Urinary bladder (tissue), 4 donors: ENCODE measurements at places on chromosomes 4 and X. TPM values are rescaled to one million over a fixed set of nuclear protein-coding genes. Genes with fewer than 3 reads are reported as not detected.

ANOS1 gene
- 20.2 TPM for total RNA-seq

MTTP gene
- 0.95 TPM for total RNA-seq

XKRX gene
- total RNA-seq, result 0.63 TPM

DNA sequence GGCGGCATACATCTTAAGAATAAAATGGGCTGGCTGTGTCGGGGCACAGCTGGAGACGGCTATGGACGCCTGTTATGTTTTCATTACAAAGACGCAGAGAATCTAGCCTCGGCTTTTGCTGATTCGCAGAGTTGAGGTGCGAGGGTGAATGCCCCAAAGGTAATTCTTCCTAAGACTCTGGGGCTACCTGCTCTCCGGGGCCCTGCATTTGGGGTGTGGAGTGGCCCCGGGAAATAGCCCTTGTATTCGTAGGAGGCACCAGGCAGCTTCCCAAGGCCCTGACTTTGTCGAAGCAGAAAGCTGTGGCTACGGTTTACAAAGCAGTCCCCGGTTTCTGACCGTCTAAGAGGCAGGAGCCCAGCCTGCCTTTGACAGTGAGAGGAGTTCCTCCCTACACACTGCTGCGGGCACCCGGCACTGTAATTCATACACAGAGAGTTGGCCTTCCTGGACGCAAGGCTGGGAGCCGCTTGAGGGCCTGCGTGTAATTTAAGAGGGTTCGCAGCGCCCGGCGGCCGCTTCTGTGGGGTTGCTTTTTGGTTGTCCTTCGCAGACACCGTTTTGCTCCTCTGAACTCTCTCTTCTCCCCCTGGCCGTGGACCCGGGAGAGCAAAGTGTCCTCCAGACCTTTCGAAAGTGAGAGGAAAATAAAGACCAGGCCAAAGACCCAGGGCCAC lies 1.9 kb downstream of the SHOX start:
- no peak for DNase-seq

GRCh38 chrX:17038277-17038676 lies 91.8 kb downstream of the REPS2 start:
- DNase-seq, result no peak

DNA sequence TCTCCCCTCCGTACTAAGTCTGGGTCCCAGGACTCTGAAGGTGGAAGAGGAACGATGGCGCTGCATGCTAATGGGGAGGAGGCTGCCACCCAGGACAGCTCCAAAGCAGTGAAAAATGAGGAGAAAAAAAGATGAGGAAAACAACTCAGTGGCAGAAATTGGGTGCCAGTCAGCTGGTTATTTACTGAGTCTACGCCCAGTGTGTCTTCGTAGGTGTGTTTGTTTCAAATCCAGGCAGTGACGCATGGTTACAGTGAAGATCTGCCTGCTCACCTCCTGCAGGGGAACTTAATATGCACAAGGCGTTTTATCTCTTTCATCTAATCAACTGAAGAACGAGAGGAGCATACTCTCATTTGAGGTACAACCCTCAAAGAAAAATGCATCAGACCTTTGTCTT lies 70.9 kb upstream of the FBXW7 start:
- DNase-seq, result no peak

DNA sequence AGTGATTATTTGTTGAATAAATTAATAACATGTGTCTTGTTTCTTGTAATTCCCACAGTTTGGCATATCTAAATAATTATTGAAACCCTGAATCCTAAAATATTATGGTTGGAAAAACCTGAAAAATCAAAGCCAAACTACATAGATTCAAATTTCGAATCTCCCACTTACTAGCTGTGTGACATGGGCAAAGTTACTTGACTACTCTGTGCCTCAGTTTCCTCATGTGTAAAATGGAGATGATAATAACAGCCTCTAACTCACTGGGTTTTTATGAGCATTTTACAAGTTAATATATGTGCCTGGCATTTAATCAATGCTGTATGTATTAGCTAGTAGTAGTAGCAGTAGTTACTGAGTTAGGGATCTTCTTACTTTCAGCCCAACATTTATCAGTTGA lies 34.6 kb upstream of the BRS3 start:
- no peak for DNase-seq

DNA sequence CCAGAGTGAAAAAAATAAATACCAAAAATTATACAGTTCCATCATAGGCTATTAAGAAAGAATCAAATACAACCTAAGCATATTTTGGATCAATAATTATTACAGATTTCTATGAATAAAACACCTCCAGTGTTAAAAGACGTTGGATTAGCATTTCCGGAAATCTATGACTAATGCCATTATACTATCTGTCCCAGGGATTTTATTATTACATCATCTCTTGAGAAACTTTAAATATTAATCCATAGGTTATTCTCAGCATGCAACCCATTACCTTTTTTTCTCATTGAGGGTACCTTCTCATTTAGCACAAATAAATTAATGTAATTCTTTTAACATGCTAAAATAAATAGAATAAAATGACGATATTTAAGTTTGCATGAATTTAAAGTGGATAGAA lies 44.6 kb downstream of the CXorf58 start:
- no peak for DNase-seq

DNA sequence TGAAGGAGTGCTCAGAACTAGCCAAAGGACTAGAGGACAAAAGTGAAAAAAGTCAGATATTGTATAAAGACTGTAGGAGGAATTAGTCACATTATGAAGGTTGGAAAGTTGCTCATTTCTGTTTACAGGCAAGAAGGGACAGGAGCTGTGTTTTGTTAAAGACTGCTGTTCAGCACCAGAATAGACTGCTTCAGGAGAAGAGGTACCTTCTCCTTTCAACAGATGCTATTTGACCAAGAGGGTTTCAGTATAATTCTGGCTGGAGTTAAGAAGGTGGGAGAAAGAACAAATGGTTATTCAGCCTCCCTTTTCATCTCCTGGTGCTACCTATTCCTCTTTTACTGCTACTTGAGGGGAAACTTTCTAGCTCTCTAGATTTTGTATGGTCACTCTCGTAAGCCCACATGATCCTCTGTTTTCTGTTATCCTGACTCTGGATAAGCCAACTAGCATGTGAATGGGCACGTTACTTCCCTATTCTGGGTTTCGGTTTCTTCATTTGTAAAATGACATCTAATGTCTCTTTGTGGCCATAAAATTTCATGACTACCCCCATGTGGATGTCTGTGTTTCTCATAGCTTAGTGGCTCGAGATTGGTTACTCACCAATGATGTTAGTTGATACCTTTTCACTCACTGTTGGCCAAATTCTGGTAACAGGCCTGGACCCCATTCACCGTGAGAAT lies 68.9 kb downstream of the SH2D1A start:
- DNase-seq, result no peak

GRCh38 chr4:84907145-84907544 lies 59.3 kb downstream of the WDFY3 start:
- DNase-seq, result no peak
